ENCODE measurements at places on chromosomes 1 and 21. TPM values are rescaled to one million over a fixed set of nuclear protein-coding genes. Genes with fewer than 3 reads are reported as not detected.

GRCh38 chr1:198620951-198621824, 17.7 kb upstream of the PTPRC start:
- no peak for DNase-seq

DNA sequence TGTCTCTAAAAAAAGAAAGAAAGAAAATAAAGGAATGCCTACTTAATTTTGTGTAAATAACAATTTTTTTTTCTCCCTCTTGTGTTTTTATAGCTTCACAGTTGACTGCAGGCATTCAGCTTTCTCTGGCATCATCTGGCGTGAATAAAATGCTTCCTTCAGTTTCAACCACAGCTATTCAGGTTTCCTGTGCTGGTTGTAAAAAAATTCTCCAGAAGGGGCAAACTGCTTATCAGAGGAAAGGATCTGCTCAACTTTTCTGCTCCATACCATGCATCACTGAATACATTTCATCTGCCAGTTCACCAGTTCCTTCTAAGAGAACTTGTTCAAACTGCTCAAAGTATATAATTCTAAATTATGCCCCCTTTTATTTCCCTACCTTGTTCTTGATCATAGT, 18.0 kb downstream of the ZMYM1 start:
- no peak for DNase-seq

GRCh38 chr1:233509526-233509925, 104.4 kb upstream of the KCNK1 start:
- peak; percentile 48 for DNase-seq

DNA sequence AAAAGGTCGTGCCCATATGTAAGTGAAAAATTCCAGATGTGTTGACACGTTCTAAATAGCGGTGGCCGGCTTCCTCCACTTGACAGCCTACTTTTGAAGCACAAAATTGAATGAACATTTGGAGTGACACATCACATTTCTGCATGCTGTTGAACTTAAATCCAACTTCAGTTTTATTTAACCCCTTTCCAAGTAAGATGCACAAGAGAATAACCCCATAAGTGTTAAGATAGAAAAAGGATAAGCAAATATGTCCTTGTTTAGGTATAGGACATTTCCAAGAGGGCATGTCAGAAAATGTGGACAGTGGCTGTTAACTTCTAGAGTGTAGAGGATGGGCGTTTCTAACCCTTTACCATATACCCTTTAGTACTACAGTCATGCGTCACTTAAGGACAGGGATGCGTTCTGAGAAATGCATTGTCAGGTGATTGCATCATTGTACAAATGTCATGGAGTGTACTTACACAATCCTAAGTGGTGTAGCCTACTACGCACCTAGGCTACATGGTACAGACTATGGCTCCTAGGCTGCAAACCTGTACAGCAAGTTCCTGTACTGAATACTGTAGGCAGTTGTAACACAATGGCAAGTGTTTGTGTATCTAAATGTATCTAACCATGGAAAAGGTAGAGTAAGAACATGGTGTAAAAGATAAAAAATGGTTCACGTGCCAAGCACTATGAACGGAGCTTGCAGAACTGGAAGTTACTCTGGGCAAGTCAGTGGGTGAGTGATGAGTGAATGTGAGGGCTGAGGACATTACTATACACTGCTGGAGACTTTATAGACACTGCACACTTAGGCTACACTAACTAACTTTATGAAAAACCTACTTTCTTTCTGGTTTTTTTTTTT, 9.3 kb upstream of the FAM89A start:
- no peak for DNase-seq

DNA sequence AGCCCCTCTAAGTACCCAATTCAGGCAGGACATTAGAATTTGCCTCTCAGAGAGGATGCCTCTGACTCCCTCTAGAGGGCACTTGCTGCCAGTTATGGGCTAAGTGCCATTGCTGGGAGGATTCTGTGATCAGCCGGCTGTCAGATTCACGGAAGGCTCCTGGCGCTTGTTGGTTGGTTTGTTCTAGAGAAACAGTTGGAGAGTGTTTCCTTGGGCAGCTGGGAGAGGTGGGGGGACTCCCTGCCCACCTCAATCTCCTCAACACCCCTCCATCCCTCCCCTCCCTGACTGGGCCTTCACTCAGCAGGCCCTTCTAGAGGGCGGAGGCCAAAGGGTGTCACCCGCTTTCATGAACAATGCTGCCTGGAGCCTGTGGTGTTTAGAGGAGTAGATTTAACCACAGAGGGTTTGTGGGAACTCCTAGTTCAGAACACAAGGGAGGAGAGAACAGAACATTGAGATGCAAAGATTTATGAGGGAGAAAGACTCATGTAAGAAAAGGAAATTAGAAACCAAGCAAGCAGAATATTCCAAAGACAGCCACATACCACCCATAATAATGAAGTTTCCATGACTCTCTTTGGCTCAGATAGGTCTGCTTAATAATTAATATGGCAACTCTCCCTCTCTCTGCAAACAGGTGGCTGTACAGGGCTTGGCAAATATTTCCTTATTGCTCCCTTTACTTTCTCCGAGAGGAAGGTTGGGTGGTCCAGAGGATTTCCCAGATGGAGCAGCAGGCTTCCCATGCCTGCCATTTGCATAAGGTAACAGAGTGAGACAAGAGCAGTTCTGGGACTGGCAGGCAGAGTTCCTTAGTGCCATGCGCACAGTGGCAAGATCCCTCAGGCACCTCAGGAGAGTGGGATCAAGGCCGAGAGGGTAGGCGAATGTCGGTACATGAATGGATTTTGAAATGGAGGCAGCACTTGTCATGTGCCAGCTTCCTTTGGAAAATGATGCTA, 30.0 kb upstream of the ACP6 start:
- DNase-seq: peak; percentile 80

DNA sequence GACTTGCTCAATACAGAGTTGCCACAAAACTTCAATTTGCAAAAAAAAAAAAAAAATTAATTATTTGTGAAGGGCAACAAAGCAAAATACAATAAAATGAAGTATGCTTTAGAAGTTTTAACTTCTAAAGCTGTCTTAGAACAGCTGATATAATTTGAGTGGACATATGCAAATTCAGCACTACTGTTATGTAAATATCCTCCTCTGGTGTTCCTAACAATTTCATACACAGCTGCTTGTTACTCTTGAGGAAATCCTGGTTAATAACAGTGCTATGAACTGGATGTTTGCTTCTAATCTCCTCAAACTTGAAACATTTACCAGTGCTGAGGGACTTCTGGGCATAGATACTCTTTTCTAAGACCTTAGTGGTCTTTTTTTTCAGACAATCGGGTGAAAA, 69.6 kb upstream of the COL24A1 start:
- no peak for DNase-seq

- DNase-seq: no peak
These were observed 1.2 kb upstream of the HPCAL4 start for GRCh38 chr1:39692152-39693074.

- DNase-seq: no peak
These were observed 876.5 kb upstream of the B3GALT2 start for GRCh38 chr1:194062962-194063361.

GRCh38 chr1:198778049-198778448, 139.2 kb downstream of the PTPRC start:
- no peak for DNase-seq

- DNase-seq: no peak
These were observed 1.5 kb upstream of the RALGPS2 start for GRCh38 chr1:178723546-178723945.

DNA sequence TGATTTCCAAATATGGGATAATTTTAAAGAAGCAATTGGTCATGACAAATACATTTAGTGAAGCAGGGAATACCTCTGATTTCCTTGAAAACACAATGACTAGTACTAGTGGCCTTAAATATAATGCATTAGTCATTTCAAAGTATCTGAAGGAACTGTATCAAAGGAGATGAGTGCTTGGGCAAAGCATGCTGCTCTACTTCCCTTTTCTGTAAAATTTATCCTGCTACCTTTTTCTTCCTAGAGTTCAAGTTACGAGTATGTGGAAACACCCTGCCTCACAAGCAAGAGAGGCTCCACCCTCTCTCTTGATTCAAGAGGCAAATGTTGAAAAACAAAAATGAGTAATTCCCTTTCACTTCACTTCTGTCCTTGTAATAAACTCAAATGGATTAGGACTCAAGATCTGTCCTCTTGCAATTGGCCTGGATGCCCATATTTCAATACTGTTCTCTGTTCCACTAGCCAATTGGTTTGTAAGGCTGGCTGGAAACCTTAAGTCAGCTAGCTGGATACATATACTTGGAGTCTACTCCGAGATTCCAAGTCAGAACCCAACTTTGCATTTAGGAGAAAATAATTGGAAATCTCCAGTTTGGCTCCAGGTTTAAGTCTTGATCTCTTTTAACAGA, 92.5 kb downstream of the CDC42BPA start:
- no peak for DNase-seq

DNA sequence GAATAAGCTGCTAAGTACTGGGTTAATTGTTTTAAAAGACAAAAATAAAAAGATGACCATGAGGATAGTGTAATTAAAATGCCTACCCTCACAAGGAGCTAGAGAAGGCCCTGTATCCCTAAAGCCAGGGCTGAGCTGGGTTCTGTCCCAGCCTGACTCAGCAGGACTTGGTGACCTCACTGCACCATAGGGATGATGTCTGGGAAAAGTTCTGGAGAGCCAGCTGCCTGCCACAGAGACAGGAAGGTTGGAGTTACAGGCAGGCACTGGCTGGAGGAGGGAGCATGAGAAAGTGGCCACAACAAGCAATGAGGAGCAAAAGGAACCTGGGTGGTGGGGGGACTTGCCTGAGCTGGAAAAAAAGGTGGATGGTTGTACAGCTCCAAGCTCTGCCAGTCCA, 5.7 kb upstream of the TNR start:
- no peak for DNase-seq

DNA sequence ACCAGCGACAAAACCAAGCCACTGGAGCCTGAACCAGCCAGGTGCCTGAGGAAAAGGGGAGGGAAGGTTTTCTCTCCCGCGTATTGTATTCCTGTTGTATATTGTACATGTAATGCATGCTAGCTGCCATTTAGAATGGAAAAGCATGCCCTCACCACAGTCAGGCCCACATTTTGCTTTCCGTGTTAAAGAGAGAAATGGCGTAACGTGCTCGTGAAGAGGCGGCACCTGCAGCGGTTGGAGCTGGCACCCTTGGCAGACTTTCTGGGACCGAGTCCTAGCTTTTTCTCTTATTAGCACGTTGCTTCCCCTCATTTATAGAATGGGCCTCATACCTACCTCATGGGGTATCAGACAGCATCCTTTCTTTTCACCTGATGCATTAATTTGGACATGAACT, 135.3 kb upstream of the IRF2BP2 start:
- DNase-seq: no peak

DNA sequence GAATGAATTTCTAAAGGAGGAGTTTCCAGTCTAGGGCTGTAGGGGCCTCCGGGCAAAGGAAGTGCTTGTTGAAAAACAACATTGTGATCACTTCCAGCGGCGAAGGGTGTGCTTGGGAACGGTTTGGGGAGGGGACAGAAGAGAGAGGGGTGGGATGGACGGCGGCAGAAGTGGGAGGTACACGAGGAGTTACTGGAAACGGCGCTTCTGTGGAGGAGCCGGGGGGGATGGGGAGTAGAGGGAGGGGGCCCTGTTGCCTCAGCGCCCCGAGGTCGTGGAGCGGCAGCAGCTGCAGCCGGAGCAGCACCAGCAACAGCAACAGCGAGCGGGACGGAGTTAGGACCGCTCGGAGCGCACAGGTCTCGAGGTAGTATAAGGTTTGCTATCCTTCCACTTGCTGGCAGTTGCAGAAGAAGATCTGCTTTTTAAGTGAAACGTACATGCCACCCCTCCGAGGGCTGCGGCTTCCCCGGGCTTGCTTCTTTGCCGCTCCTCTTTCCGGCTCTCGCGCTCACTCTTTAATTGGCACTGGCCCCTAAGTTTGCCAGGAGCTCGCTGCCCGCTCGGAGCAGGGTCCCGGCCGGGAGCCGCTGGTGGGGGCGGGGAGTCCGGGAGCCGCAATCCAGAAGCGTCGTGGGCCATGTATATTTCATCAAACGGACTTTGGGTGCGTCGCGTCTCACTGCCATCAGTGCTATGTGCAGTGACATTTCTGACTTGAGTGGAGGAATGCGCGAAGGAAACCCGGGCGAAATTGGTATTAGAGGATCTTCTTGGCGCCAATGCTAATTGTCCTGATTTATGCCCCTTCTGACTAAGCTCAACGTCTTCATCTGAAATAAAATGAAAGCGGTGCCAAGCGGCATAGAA, 771 bp upstream of the NTNG1 start:
- peak; percentile 83 for DNase-seq

DNA sequence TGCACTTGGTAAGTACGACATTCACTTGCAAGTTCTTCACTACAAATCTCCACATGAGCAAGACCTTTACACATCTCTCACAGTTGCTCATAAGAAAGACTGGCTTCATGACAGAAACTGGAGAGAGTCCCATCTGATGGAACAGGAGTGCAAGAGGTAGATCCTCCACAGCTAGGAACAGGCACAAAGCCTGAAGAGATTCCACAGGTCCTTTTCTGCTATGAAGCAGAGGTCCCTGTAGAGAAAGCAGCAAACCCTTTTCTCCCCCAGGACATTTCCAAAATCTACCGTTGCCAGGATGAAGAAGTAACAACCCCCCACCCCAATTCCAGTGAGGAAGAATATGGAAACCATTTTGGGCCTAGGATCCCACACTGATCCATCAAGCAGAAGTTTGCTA, 47.3 kb downstream of the EIF4G3 start:
- no peak for DNase-seq

GRCh38 chr1:66916320-66916719, 8.3 kb downstream of the DNAI4 start:
- no peak for DNase-seq

GRCh38 chr1:24657781-24658180, 14.7 kb downstream of the SRRM1 start:
- DNase-seq: no peak

GRCh38 chr1:156200044-156200443, 6.1 kb downstream of the SLC25A44 start:
- no peak for DNase-seq

The FMOD gene
- polyA plus RNA-seq: 7.9 TPM

The TXNIP gene
- polyA plus RNA-seq: 115 TPM

The GUCA2A gene
- not detected for polyA plus RNA-seq

The CADM3 gene
- polyA plus RNA-seq: 86.2 TPM

The DBT gene
- polyA plus RNA-seq: 4.3 TPM

The PPM1J gene
- 1.6 TPM for polyA plus RNA-seq

The IVL gene
- not detected for polyA plus RNA-seq

The PGD gene
- 308 TPM for polyA plus RNA-seq

The KRTAP10-2 gene
- polyA plus RNA-seq: not detected

Measured in brain (organoid and tissue), 16 donors.